Kidney (tissue), 22 donors: ENCODE measurements at places on chromosomes 4 and X.

- DNase-seq = peak; percentile 51
These were observed 58.8 kb downstream of the C4orf50 start for GRCh38 chr4:5959211-5959982.

DNA sequence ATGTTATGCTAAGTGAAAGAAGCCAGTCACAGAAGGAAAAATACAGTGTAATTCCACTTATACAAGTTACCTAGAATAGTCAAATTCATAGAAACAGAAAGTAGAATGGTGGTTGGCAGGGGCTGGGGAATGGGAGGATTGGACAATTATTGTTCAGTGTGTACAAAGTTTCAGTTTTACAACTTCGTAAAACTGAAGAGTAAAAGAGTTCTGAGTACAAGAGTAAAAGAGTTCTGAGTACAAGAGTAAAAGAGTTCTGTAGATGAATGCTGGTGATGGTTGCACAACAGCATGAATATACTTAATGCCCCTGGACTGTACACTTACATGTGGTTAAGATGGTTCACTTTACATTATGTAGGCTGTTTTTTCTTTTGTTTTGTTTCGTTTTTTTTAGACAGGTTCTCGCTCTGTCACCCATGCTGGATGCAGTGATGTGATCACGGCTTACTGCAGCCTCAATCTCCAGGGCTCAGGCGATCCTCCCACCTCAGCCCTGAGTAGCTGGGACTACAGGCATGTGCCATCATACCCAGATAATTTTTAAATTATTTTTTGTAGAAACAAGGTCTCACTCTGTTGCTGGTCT lies 230.9 kb downstream of the SOWAHB start:
- DNase-seq = no peak

DNA sequence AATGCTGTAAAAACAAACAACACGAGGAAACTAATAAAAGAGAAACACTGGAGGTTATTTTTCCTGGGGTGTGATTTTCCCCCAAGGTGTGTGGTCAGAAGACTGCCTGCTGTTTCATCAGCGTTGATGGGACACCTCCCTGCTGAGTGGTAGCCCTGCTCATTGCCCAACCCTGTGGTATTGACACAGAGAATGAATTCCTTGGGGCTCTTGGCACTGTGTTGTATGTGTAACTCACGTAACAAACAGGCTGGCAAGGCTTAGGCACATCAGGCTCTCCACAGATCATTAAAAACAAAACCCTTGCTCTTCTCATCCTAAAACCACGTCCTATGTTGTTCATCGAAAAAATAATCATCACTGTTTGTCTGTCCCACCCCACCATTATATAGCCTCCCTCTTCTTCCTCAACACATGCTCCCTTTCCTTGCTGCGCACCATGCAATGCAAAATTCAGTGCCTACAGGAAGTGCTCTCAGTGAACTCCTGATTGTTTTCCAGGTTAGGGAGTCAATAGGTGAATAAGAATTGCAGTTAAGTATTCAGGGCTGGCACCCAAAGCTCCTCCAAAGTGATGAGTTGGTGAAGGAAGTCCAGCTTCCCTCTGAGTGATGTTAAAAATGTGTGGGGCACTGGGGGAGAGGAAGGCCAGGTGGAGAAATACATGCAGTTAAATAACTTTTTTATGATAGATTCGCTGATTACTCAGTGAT lies 11.4 kb upstream of the PUDP start:
- no peak for DNase-seq

DNA sequence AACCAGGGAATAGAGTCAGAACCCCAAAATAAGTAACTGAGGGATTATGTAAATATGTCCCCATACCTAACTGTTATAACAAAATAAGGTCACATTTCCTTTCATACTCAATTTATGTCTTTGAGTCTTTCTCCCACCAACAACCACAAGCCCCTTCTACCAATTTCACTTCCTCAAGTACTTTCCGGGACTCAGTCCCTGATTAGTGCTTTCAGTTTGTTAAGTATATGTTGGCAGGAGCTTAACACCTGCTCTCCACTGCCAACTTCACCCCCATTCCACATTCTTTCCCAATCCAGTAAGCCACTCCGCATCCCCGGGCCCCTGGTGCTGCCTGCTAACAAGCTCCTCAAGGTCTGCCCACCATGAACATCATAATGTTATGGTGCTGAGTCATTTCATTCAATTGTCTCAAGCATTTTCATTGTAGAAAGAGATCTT lies 71.3 kb upstream of the SPRY1 start:
- DNase-seq = no peak

GRCh38 chrX:153443476-153444332 lies 2.2 kb downstream of the TREX2 start:
- no peak for DNase-seq

DNA sequence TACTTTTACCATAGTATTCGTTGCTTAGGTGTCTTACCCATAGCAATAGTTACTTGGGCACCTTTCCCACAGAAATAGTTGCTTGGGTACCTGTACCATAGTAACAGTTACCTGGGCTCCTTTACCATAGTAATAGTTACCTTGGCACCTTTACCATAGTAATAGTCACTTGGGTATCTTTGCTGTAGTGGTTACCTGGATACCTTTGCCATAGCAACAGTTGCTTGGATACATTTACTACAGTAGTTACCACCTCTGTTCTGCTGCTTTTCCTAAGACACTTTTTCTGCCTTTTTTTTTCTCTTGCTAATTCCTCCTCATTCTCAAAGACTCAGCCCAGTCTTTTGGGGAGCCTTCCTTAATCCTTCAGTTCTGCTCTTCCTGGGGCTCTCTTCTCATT lies 272.8 kb upstream of the PUDP start:
- DNase-seq = no peak

DNA sequence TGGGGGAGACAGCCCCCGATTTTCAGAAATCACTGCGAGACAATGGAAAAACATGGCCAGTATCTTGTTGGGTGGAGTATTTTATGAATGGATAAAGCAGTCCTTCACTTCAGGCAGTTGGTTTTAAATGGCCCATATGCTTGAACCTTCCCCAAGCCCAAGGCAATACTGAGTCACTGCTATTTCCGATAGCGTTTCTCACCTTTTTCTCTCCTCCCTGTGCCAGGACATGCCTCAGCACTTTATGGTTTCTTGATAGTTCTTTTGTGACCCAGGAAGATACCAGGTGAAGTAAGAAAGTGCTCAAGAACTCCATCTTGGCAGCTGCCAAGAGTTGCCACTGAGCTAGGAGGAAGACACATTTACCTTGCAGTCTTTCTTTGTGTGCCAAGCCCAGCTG lies 26.8 kb upstream of the ESX1 start:
- no peak for DNase-seq

- DNase-seq = no peak
These were observed 79.4 kb downstream of the SLC10A6 start for GRCh38 chr4:86769794-86770193.

DNA sequence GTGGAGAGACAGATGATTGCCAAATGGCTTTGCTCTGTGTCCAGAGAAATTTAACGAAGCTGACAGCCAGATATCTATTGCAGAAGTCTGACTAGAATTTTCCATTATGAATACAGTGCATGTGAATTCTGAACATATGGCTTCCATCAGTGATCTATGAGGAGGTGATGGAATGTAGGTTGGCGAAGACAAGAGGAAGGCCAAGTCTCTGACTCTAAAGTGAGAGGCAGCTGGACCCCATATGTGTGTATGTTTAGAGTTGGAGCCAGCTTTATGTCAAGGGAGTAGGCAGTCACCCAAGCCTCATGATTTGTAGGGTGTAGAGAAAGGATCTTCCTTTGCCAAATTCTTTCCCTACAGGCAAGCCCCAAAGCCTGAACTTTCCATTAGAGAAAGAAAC lies 76.2 kb upstream of the TEX13D start:
- peak; percentile 25 for DNase-seq

- no peak for DNase-seq
These were observed 27.4 kb downstream of the GBA3 start for GRCh38 chr4:22720091-22720490.

DNA sequence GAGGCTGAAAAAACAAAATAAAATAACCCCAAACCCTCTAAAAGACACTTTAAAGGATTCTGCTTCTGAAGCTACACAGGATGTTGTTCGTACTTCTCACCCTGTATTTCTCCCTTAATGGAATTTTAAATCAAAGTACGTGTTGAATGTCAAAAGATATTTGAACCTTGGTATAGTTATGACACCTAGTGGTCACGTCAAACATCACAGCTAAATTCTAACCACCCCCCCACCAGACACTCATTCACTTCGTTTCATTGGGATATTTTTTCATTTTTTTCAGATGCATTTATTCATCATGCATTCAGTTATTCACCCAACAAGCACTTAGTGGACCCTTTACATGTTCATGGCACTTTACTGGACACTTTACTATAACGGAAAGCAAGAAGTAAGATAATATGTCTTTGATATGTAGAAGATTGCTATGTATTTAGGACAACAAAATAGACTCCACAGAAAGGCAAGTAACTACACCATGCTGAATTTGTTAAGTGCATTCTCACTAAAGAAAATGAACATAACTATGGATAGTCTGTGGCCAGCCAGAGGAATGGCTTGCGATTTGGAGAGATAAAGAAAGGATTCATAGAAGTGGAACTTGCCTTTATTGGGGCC lies 62.5 kb upstream of the GPR174 start:
- DNase-seq = no peak

- no peak for DNase-seq
These were observed 93.9 kb downstream of the PTPN13 start for GRCh38 chr4:86688026-86688425.

DNA sequence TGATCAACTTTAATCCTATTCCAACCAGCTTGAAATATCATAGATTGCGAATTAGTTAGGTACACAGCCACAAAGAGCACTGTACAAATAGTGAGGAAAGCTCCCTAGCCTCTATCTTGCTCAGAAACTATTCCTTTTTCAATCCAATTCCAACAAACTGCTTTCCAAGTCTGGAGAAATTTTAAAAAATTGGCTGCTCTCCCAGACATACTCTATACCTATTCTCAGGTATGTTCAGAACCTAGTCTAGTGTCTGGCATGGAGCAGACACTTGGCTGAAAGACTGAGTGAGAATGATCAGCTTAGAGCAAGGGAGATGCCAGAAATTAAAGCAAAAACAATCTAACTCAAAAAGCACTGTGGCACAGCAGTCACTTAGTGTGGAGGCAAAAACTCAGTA lies 105.9 kb downstream of the SLC10A7 start:
- DNase-seq = no peak

DNA sequence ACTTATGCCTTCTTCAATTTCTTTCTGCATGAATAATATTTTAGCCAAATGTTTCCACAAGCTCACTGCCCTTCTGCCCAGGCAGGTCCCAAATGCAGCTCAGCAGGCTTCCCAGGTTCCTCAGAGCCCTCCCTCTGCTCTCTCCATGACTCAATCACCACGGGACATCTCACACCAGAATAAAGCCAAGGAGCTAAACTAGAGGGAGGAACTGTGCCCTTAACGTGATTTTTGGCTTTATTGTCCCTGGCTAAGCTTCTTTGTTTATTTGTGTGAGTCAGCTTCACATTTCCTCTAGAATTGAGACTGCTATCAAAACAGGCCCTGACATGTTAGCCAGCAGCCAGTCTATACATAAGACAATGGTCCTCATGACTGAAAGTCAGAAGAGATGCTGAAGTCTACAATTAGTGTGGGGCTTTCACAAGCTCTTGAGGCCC lies 186.4 kb upstream of the GALNT7 start:
- DNase-seq = no peak

DNA sequence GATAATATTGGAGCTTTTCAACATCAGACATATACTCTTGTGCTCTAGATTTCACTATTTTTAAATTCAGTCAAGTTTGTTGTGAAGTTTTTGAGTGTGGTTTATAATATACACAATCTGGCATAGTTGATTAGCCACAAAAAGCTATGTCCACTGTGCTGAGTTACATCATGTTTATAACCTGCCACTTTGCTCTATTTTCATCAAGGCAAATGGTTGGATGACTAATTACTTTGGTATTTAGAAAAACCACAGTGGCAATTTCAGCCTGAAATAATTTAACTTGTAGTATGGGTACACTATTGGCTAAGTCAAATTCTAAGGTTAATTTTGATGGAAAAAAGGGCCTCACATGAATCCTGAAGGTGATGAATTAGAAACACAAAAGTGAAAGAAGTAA lies 262.6 kb downstream of the C4orf33 start:
- DNase-seq = no peak

DNA sequence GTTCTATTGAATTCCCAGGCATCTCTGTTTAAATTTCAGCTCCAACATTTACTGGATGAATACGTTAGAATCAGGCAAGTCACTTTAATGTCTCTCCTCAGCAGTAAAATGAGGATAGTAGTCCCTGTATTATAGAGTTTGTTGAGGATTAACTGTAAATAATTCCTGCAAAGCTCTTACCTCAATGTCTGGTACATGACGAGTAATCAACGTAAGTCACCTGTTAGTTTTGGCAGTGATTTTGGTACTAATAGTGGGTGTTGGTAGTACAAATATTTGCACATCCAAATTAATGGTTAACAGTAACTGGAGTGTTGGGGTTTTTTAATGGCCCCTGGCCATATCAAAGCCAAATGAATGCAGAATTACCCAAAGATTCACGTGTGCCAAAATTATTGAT lies 189.8 kb upstream of the GALNT7 start:
- no peak for DNase-seq

DNA sequence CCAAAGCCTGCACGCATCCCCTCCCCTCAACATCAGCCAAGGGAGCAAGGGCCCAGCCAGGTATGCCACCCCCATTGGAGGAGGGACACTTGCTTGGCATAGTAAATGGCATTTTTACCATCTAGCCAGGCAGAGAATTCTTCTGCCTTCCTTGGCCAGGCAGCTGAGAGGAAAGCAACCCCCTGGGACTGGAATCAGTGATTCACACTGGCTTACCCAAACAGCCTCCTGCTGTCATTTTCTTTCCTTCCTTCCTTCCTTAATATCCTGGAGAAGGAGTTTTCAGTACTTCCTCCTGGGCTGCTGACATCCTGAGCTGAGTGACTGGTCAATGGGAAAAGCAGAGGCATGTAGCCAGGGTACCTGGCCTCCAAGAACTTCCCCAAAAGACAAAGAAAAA lies 28.6 kb upstream of the KIAA1210 start:
- DNase-seq = no peak

GRCh38 chrX:19686876-19687275 lies 171.6 kb upstream of the MAP3K15 start:
- no peak for DNase-seq

DNA sequence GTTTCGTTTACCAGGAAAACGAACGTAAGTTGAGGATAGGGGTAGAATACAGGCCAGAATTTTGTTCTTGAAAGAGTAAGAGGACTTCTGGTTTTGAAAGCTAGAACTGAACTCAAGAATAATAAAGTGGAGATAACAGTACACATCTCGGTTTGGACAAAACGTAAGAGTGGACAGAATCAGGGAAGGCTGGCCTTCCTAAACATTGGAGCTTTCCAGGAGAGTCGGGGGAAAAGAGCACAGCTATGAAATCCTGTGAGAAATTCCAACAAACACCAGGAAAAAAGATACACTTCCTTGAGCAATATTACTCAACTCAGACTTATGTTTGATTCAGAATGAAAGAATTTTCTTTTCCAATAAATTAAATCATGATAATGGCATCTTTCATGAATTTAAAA lies 1.2 kb downstream of the CTSO start:
- no peak for DNase-seq

- DNase-seq = peak; percentile 24
These were observed 62.2 kb downstream of the RTL5 start for GRCh38 chrX:72069350-72070160.

- no peak for DNase-seq
These were observed 159.9 kb downstream of the LDB2 start for GRCh38 chr4:16738558-16738957.
